ENCODE measurements at places on chromosomes 5 and 9. TPM values are rescaled to one million over a fixed set of nuclear protein-coding genes. Genes with fewer than 3 reads are reported as not detected.

DNA sequence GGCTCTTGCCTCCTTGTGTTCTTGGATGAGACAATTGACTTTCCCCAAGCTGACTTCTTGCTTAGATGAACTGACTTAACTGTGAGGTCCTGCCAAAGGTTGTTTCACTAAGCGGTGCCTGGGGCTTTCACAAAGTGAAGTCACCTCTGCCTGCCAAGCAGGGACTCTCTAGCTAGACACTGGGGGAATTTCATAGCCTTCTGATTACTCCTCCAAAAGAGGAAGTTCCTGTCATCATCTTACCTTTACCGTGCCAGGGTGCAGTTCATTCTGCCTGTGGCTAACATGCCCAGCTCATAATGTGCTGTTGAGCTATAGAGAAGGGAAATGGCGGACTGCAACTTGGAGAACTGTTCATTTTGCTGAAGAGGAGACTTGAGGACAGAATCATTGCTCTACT is 472.0 kb upstream of the WWC1 start:
- no peak for DNase-seq

DNA sequence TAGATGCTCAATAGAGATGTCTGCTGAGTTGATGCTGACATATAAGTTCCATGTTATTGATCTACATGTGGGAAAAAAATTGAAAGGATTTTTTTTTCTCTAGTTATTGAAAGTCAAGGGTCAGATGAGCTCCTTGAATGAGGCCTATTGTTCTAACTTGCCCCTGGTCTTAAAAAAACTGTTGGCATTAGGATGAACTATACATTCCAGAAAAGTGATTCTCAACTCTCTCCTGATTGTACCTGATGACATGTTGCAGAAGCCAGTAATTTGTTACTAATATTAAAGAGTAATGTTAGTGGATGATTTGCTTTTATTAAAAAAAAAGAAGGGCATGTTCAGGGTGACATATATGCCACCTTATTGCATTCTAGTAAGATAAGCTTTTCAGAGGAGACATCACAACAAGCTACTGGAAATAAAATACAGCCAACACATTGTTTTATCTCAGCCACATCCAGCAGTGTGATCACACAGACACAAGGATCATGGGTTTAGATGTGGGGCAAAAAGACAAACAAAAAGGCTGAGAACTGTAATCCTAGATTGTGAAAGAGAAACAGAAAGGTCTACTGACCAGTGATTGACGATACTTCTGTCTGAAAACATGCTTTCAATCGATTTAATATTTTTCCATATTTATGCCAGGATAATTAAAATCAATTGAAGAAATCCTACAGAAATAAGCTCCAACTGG is 1314.1 kb upstream of the C9orf72 start:
- no peak for DNase-seq

DNA sequence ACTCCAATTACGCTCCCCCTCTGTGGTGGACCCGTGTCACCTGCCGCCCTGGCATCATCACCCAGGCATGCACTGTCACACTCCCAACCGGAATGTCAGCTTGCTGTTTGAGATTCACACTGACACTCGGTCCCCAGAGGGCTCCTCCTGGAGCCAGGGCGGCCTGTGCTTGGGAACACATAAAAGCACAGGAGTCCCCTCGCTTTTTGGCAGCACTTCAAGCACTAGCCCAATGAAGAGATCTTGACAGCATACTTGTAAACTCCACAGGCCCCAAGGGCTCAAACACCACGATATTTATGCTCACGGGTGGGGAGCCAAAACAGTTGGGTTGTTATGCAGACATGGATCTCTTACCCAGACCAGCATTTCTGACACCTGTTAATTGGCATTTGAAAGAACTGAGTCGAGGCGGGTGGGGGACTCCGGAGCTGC is 90.8 kb upstream of the EGFLAM start:
- no peak for DNase-seq

DNA sequence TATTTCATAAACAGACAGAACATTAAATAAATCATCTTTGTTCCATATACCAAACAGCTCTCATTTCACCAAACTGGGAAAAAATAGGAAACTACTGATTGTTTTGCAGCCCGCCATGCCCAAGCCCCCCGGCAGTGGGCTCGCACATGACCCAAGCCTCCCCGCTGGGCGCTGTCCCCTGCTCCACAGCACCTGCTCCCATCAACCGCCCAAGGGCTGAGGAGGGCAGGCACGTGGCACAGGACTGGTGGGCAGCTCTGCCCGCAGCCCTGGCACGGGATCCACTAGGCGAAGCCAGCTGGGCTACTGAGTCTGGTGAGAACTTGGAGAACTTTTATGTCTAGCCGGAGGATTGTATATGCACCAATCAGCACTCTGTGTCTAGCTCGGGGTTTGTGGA is 554.8 kb upstream of the CCNG1 start:
- DNase-seq = no peak

GRCh38 chr5:140216478-140217074 is 41.6 kb downstream of the CYSTM1 start:
- DNase-seq = no peak

- no peak for DNase-seq
Observed at GRCh38 chr9:107847978-107848964, 358.7 kb upstream of the KLF4 start.

DNA sequence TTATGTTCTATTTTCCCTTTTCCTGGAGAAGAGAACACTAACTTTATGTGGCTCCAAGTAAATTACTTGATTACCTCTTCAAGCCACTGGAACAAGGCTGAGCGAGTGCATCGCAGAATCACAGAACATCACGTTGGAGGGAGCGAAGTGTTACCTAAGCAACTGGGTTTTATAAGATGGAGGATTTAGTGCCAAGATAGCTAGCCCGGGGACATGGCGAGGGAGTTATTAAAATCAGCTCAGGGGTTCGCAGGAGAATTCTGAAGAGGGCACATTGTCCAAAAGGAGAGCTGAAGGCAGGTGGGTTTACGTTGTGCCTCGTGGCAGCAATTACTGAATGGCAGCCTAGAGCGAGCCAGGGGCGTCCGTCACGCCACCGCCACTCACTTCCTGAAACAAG is 563.2 kb upstream of the ADAMTS16 start:
- DNase-seq = no peak

DNA sequence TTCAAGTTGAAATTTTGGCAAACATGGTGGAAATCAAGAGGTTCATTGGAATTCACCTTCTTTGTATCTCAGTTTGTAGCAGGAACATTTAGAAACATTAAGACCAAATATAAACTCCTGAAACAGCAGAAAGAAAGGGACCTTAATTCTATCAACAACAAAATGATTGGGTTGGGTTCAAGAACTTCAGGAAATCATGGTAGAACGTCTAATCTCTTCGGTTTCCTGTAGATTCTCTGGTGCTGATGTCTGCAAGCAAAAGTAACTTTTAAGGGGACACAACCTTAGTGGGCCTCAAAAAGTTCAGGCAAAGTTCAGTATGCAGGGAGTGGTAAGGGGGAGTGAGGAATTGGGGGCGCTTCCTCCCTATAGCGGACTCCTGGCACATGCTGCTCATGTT is 3.4 kb downstream of the IL33 start:
- DNase-seq = no peak

DNA sequence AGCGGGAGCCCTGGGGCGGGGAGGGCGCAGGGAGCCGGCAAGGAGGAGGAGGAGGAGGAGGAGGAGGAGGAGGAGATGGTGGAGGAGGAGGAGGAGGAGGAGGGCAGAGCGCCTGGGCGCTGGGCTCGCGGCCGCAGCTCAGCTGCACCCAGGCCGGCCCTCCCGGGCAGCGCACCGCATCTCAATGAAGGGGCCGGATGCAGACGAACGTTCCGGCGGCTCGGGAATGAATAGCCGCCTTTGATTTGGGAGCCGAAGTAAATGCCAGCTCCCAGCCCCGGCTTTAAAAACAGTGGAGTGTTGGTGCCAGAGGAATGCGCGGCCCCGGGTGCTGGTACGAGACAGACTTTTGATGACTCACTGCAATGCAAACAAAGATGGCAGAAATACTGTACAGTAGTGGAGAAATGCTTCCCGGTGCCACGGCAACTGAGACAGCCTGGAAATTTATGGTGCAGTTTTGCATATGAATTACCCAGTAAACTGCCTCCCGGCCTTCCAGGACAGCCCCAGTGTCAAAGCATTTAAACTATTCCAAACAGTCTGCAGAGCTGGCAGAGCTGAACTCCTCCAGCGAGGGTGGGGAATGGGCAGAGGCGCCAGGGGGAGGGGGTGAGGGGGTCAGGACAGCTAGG is 43.1 kb downstream of the NACC2 start:
- DNase-seq = peak; percentile 92

CAVIN4 gene
- 0.83 TPM for total RNA-seq

SLC6A19 gene
- total RNA-seq = not detected

ZNF483 gene
- 7.3 TPM for total RNA-seq

DOCK2 gene
- 0.41 TPM for total RNA-seq
